Foreskin keratinocyte (primary cell): ENCODE measurements at places on chromosomes 6 and 20. TPM values are rescaled to one million over a fixed set of nuclear protein-coding genes. Genes with fewer than 3 reads are reported as not detected.

GRCh38 chr20:2618815-2619214 lies 33.6 kb upstream of the NOP56 start:
- DNase-seq: no peak

TMEM30A gene
- 69.1 and 72.1 TPM in 2 replicates for total RNA-seq

PI16 gene
- total RNA-seq: not detected in 2 replicates

DNA sequence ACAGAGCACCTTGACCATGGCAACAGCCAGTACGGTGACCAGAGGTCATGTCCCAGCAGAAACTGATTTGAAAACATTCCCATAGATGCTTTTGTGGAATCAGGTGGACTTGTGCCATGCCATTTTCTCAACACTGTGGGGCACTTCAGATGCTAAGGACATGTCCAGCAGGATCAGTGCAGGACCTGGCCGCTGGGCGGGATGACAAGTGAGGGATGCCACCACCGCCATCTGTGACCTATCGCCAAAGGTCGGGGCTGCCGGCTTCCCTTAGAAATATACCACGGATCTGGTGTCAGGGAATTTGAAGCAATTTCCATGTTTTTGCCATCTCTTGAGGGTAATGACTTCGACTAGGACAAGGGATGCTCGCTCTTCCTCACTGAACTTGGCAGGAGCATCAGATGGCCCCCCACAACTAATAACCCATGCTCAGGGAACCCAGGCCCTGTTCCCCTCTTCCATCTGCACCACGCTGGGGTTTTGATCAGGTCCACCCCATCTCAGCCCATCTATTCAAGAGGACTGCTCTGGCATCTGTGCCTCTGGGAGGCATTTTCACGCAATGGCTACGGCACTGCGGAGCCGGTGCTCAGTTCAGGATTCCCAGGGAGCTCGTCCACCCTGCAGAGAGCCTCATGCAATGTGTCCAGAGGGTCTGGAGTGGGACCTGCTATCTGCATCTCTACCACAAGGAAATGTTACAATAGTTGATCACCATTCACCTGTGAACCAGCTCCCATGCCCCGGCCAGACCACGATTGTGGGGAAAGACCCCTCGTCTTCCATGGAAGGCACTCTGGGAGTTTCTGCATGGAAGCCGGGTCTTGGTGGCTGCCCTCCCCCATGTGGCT lies 302.6 kb downstream of the TAF4 start:
- no peak for DNase-seq

GNAS-AS1 gene
- total RNA-seq: 0.27 and 0.63 TPM in 2 replicates

DNA sequence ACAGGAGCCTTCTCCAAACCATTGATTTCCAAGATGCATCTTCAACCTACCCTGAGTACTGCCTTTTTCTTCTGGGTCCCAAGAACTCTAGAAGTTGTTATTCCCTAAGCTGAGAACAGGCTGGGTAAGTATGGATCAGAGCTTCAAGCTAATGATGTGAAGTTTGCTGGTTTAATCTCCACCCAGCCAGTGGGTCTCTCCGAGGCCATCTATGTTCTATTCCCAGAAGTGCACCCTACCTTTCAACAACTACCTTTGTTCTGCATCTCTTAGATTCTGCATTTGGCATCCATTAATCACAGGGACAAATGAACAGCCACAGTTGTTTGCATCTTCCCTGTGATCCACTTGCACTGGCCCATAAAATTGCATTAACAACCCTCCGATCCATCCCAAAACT lies 246.2 kb downstream of the HIVEP2 start:
- DNase-seq: no peak

DNA sequence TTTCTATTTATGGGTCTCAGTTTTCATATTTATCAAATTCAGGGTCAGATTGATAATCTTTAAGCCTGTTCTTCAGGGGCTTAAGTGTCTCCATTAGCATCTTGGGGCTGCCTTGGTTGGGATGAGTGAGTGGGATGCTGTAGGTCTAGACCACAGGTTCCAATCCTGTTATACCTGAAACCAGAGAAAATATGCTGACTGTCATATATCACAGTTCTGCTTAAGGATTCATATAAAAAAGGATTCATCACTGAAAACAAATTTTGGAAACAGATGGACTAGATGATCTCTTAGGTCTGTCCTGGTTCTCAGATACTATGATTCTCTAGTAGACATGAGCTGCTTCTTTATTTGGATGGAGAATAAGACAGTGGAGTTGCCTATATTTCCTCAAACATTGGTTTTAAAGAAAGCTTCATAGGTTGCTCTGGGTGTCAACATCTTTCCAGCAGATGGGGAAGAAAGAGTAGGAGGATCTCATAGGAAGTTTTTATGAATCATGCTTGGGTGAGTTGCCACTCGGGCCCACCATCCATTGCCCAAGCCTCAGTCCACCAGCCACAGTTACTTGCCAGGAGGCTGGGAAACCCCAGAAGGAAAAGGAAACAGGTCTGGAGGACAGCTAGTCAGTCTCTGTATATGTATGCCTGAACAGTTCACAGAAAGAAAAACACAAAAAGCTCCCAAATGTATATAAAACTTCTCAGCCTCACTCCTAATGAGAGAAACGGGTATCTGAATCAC lies 42.9 kb upstream of the MAP7 start:
- DNase-seq: peak; percentile 18

SLC12A5 gene
- total RNA-seq: 1.7 and 3.2 TPM in 2 replicates
